Central memory CD8-positive, alpha-beta T cell (primary cell): ENCODE measurements at places on chromosomes 4 and X.

DNA sequence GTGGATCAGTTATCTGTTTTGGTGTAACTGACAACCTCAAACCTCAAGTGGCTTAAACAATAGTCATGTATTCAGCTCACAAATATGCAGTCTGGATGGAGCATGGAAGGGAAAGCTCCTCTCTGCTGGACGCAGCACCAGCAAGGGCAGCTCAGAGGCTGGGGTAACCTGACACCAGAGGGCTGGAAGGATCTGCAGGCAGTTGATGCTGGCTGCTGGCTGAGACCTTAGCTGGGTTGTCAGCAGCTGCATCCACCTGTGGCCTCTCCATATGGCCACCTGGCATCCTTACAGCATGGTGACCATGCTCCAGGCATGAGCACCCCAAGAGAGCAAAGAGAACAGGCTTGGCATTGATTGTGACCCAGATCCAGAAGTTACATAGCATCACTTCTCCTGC is 46.7 kb downstream of the ENPP6 start:
- H3K4me1 ChIP-seq, result peaks cover 6% of the 10 kb centered on the region
- no peak for DNase-seq
- no peak overlapping the region for H3K4me3 ChIP-seq
- H3K27me3 ChIP-seq, result peaks cover 94% of the 10 kb centered on the region

GRCh38 chr4:152885185-152885584 is 50.9 kb upstream of the FHDC1 start:
- no peak overlapping the region for H3K4me3 ChIP-seq
- H3K27me3 ChIP-seq, result no peaks in the 10 kb centered on the region
- H3K36me3 ChIP-seq, result peaks cover 3% of the 10 kb centered on the region

- DNase-seq, result no peak
- H3K27ac ChIP-seq, result peak overlapping the region; percentile 85
- H3K4me1 ChIP-seq, result peaks cover 45% of the 10 kb centered on the region
- peak overlapping the region; percentile 67 for H3K4me3 ChIP-seq
Measured at GRCh38 chrX:45758319-45758718, 557.6 kb upstream of the DIPK2B start.

DNA sequence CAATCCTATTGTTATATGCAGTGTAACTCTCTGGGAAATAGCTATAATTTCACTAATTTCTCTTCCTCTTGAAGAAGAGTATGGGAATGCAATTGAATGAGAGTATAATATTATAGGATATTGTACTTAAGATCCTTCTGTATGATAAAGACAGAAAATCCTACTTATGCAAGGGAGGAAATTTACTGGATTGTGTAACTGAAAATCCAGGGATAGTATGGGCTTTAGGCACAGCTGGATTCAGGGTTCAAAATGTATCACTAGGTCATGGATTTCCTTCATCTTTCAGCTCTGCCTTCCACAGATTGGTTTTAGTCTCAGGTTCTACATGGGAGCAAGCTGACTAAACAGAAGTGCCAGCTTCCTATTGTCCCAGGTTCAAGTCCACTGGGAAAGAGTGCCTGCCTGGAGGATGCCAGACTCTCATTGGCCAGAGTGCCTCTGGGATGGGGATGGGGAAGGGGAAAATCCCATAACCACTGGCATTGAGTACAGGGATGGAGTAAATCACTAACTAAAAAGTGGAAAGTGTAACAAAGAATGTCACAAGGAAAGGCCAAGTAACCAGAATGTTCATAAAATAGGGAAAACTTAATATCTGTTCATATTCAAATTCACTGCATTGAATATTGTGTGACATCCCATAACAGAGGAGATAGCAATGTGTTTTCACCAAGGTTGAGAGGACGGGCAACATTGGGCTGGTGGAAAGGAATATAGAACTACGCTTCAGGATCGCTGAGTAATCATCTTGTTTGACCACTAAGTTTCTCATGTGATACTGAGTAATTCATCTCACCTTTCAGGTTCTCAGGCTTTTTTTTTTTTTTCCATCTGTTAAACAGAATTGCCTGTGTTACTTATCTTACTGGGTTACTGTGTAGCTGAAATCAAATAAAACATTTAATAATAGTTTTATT is 75.7 kb downstream of the ANXA3 start:
- no peaks in the 10 kb centered on the region for H3K4me1 ChIP-seq
- H3K27me3 ChIP-seq, result peaks cover 9% of the 10 kb centered on the region
- no peak overlapping the region for H3K4me3 ChIP-seq
- no peaks in the 10 kb centered on the region for H3K36me3 ChIP-seq
- no peak for DNase-seq
- H3K27ac ChIP-seq, result no peak overlapping the region

DNA sequence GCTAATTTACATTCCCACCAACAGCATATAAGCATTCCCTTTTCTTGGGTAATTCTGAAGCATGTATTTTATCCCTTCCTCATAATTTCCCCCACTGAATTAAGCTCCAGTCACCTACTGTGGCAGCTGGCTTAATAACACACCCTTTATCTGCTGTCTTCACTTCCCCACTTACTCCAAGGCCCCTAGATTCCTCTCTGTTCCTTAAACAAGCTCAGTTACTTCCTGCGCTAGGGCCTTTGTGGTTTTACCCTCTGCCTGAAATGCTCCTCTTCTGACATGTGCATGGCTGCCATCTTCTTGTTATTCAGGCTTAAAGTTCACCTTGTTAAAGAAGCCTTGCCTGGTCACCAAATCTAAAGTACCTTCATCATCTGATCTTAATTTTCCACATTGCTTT is 47.2 kb upstream of the RPS6KA3 start:
- H3K4me3 ChIP-seq, result no peak overlapping the region
- no peaks in the 10 kb centered on the region for H3K27me3 ChIP-seq
- no peak overlapping the region for H3K27ac ChIP-seq
- H3K4me1 ChIP-seq, result peaks cover 5% of the 10 kb centered on the region
- no peaks in the 10 kb centered on the region for H3K36me3 ChIP-seq

GRCh38 chr4:25504932-25505636 is 128.0 kb downstream of the ANAPC4 start:
- no peaks in the 10 kb centered on the region for H3K27me3 ChIP-seq
- no peak overlapping the region for H3K27ac ChIP-seq
- H3K36me3 ChIP-seq, result no peaks in the 10 kb centered on the region
- H3K4me3 ChIP-seq, result no peak overlapping the region
- no peaks in the 10 kb centered on the region for H3K4me1 ChIP-seq

DNA sequence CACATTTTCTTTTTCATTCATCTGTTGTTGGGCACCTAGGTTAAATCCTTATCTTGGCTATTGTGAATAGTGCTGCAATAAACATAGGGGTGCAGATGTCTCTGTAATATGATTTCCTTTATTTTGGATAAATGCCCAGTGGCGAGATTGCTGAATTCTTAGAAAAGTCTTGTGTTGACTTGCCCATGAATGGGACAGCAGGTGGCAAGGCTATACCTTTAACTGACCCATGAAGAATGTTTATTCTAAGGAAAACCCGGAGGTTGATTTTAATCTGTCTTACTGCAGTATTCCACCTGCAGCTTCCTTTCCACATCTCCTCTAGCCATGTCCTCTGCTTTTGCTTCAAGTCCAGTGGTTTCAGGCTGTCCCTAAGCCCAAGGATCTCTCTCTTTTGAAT is 220.6 kb downstream of the SNCA start:
- no peak for DNase-seq
- no peaks in the 10 kb centered on the region for H3K4me1 ChIP-seq
- no peak overlapping the region for H3K27ac ChIP-seq
- H3K4me3 ChIP-seq, result no peak overlapping the region
- no peaks in the 10 kb centered on the region for H3K36me3 ChIP-seq
- peaks cover under 1% of the 10 kb centered on the region for H3K27me3 ChIP-seq

- H3K4me1 ChIP-seq, result peaks cover 49% of the 10 kb centered on the region
- no peaks in the 10 kb centered on the region for H3K27me3 ChIP-seq
- H3K4me3 ChIP-seq, result no peak overlapping the region
- no peak overlapping the region for H3K27ac ChIP-seq
- DNase-seq, result no peak
Measured at GRCh38 chrX:30885136-30885535, 3.9 kb downstream of the TAB3 start.

DNA sequence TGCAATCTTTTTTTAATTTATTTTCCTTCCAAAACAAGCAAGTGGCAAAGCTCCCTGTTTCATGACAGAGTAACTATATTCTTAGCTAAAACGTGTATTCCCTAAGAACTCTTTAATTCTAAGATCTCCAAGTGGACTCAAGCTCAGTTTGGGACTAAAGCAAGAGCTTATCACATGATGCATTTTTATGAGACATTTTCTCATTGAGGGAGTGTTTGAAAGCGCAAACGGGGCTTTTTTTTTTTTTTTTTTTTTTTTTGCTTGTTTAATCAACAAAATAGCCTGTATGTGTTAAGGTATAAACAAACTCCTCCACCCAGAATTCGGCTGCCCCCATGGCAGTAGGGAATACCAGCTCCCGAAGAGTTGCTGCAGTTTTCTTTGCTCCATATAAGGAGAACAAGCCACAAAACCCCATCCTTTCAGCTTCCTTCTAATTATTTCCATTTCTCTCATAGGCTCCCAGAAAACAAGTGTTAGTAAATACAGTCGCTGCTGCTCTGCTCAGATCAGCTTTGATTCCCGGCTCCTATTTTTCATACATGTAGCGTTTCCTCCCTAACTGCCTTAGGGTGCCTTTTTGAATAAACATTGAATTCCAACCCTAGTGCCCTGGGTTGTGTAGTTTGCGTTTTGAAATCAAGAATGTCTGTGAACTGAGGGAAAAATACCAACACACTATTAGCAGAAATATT is 669 bp upstream of the PPARGC1A start:
- no peak overlapping the region for H3K27ac ChIP-seq
- no peaks in the 10 kb centered on the region for H3K36me3 ChIP-seq
- no peaks in the 10 kb centered on the region for H3K27me3 ChIP-seq

DNA sequence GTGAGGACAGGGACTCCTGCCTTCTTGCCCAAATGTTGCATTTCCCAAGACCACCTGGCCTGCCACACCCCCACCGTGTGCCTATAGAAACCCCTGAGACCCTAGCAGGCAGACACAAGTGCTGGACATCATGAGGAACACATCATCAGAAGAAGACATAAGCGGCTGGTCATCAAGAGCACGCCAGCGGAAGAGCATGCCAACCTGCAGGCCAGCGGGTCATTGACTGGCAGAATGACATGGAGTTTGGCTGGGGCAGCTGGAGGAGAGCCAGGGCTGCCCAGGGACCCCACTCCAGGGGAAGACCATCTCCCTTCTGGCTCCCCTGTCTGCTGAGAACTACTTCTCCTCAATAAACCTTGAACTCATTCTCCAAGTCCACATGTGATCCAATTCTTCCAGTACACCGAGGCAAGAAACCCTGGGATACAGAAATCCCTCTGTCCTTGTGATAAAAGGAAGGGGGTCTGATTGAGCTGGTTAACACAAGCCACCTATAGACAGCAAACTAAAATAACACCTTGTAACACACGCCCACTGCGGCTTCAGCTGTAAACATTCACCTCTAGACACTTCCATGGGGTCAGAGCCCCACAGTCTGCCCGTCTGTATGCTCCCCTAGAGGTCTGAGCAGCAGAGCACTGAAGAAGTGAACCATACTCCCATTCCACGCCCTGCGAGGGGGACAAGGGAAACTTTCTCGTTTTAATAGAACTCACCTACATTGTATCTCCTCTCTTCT is 164.8 kb upstream of the EMCN start:
- DNase-seq, result no peak
- H3K27me3 ChIP-seq, result peaks cover 38% of the 10 kb centered on the region
- no peaks in the 10 kb centered on the region for H3K4me1 ChIP-seq
- no peaks in the 10 kb centered on the region for H3K36me3 ChIP-seq

- H3K36me3 ChIP-seq, result no peaks in the 10 kb centered on the region
- H3K4me1 ChIP-seq, result peaks cover 5% of the 10 kb centered on the region
- H3K4me3 ChIP-seq, result no peak overlapping the region
- peak overlapping the region; percentile 26 for H3K27ac ChIP-seq
Measured at GRCh38 chrX:69027181-69028005, 137.9 kb downstream of the PJA1 start.

- no peak overlapping the region for H3K27ac ChIP-seq
- no peaks in the 10 kb centered on the region for H3K4me1 ChIP-seq
- H3K36me3 ChIP-seq, result no peaks in the 10 kb centered on the region
- H3K4me3 ChIP-seq, result no peak overlapping the region
Measured at GRCh38 chrX:141641138-141641537, 51.6 kb downstream of the SPANXA2 start.

GRCh38 chr4:68864438-68865187 is 48.8 kb downstream of the UGT2B10 start:
- no peak overlapping the region for H3K27ac ChIP-seq
- no peaks in the 10 kb centered on the region for H3K27me3 ChIP-seq
- no peaks in the 10 kb centered on the region for H3K4me1 ChIP-seq
- no peaks in the 10 kb centered on the region for H3K36me3 ChIP-seq
- no peak overlapping the region for H3K4me3 ChIP-seq
